ENCODE measurements at places on chromosomes 2 and 18.

DNA sequence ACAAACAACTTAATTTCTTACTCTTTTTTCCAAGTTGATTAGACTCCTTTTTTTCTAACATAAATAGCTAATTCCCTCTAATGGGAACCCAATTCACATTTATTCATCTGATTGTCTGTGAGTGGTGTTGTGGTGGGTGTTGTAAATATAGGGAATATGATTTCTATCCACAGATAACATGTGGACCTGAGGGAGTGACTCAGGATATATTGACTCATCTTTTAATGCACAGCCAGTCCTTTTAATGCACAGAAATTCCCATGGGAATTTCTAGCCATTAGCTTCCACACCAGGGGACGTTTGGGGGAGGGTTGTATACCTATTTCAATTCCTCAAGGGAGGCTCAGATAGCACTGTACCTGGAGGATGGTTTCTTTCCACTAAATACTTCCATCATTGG, 1339.6 kb upstream of the LRRTM1 start:
- no peak for DNase-seq

- no peak for DNase-seq
Measured at GRCh38 chr18:6921571-6921970, 192.1 kb downstream of the ARHGAP28 start.

- no peak for DNase-seq
Measured at GRCh38 chr2:105117565-105117964, 79.7 kb downstream of the MRPS9 start.

- DNase-seq = no peak
Measured at GRCh38 chr2:174692256-174692919, 71.9 kb downstream of the CHRNA1 start.

Measured in CD4-positive, alpha-beta T cell treated with Interleukin-10 for 1 hour (primary cell).